ENCODE measurements at places on chromosomes 5 and 9. TPM values are rescaled to one million over a fixed set of nuclear protein-coding genes. Genes with fewer than 3 reads are reported as not detected.

Gene MINAR2
- not detected for total RNA-seq

Gene IFNK
- not detected for total RNA-seq

Gene C9orf43
- 0.75 TPM for total RNA-seq

Gene ARL14EPL
- total RNA-seq: not detected

Gene PTPN3
- total RNA-seq: 9.0 TPM

Gene IL13
- total RNA-seq: not detected

Gene ABCA1
- 101 TPM for total RNA-seq

Gene CCDC171
- 3.7 TPM for total RNA-seq

Gene TOR2A
- 4.1 TPM for total RNA-seq

Gene NFIL3
- 77.7 TPM for total RNA-seq

Gene PITX1
- total RNA-seq: not detected

Gene ZNF782
- 8.6 TPM for total RNA-seq

Gene OTP
- total RNA-seq: not detected

Gene GFI1B
- not detected for total RNA-seq

Gene UBE2QL1
- 0.98 TPM for total RNA-seq

Gene CENPK
- 0.88 TPM for total RNA-seq

Gene F12
- not detected for total RNA-seq

Gene ABLIM3
- total RNA-seq: 73.5 TPM

Gene IFNA13
- total RNA-seq: not detected

Gene SLC27A6
- total RNA-seq: not detected

Gene ZNF879
- 4.0 TPM for total RNA-seq

Gene COL23A1
- 0.57 TPM for total RNA-seq

Gene DMGDH
- 8.1 TPM for total RNA-seq

Gene IFNA2
- total RNA-seq: not detected

Gene NR5A1
- not detected for total RNA-seq

Gene LRRC70
- total RNA-seq: 6.6 TPM

Gene ANKHD1
- 156 TPM for total RNA-seq

Gene PCAT7
- not detected for total RNA-seq

Gene TRIM36
- 2.2 TPM for total RNA-seq
